ENCODE measurements at places on chromosomes 13 and 19. TPM values are rescaled to one million over a fixed set of nuclear protein-coding genes. Genes with fewer than 3 reads are reported as not detected.

- peaks cover 2% of the 10 kb centered on the region for H3K4me1 ChIP-seq
- H3K27me3 ChIP-seq = no peaks in the 10 kb centered on the region
- no peak overlapping the region for H3K4me3 ChIP-seq
- peaks cover 5% of the 10 kb centered on the region for H3K36me3 ChIP-seq
Measured at GRCh38 chr19:50794074-50794875, 4.1 kb downstream of the ACP4 start.

DNA sequence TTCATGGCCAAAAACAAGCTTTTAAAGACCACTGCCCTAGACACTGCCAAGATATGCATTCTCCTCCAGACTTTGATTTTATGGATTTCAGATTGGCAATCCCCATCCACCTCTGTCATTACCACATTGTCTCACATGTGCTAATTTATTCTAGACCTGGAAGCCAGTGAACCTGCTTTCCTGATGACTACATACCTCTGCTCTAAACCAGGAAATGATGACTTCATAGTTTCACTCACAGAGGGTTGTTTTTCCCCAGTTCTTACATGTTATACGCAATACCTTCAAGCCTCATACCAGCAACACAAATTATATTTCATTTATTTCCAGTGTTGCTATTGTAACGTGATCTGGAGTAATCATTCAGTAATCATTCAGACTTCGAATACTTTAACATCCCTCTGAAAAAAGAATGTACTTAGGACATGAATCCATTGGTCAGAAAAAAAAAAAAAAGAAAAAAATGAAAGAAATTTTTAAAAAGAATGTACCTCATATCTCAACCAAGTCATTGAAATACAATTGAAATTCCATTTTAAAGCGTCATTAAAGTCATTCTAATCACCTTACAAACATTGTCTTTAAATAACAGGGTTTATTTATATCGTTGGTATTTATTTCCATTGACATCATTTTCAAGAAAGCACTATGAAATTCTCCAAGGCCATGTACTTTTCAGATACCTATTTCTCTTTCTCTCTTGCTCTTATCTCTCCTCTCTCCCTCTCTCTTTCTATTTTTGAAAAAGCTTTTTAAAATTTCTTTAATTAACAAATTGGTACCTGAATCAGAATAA, 33.4 kb upstream of the KLF5 start:
- peaks cover 4% of the 10 kb centered on the region for H3K36me3 ChIP-seq
- H3K27me3 ChIP-seq = no peaks in the 10 kb centered on the region
- H3K27ac ChIP-seq = no peak overlapping the region
- no peak overlapping the region for H3K4me3 ChIP-seq

OR10H1 gene
- not detected for total RNA-seq

KCNRG gene
- 0.42 TPM for total RNA-seq

DNA sequence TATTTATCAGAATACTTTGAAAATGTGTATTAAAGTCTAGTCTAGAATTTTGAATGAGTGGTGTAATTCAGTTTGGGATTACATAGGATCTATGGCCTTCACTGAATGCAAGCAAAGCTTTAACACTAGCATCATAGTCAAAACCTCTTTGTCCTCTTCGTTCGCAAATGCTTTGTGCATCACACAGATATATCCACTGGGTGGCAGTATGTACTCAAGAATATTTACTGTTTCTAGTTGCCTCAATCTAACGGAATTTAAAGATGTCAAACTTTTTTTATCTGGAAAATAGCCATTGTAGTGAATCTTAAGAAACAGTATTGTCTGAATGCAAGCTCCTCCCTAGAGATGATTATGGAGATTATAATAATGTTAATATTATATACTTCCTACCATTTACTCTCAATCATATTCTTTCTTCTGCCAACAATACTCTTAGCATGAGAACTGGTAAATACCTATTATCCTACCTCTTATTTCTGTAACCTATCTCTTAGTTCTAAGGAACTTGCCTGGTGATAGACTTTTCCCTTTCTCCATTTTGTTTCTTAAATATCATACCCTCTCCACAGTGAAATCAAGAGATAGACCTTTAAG, 25.8 kb downstream of the LACC1 start:
- no peaks in the 10 kb centered on the region for H3K36me3 ChIP-seq
- no peaks in the 10 kb centered on the region for H3K4me1 ChIP-seq
- no peak overlapping the region for H3K4me3 ChIP-seq
- no peak overlapping the region for H3K27ac ChIP-seq
- H3K27me3 ChIP-seq = peaks cover 21% of the 10 kb centered on the region

DCT gene
- 0.15 TPM for total RNA-seq

LYPD3 gene
- total RNA-seq = 0.73 TPM

Measured in activated CD4-positive, alpha-beta T cell treated with anti-CD3 and anti-CD28 coated beads, Interleukin-2, amount 10 ng/mL, durations not matched to agents 7 days and 5 days (primary cell).